ENCODE measurements at places on chromosomes 2 and 18. TPM values are rescaled to one million over a fixed set of nuclear protein-coding genes. Genes with fewer than 3 reads are reported as not detected.

GRCh38 chr2:12719400-12720277, 2.9 kb downstream of the TRIB2 start:
- H3K27me3 ChIP-seq: no peaks in the 10 kb centered on the region
- DNase-seq: peak; percentile 30
- peaks cover 26% of the 10 kb centered on the region for H3K4me1 ChIP-seq
- no peak overlapping the region for H3K27ac ChIP-seq
- H3K36me3 ChIP-seq: peaks cover 2% of the 10 kb centered on the region

Gene ADCYAP1
- not detected for total RNA-seq

GRCh38 chr2:30293303-30293921, 62.1 kb downstream of the LBH start:
- no peak overlapping the region for H3K4me3 ChIP-seq
- no peaks in the 10 kb centered on the region for H3K4me1 ChIP-seq
- no peaks in the 10 kb centered on the region for H3K27me3 ChIP-seq
- H3K27ac ChIP-seq: no peak overlapping the region

DNA sequence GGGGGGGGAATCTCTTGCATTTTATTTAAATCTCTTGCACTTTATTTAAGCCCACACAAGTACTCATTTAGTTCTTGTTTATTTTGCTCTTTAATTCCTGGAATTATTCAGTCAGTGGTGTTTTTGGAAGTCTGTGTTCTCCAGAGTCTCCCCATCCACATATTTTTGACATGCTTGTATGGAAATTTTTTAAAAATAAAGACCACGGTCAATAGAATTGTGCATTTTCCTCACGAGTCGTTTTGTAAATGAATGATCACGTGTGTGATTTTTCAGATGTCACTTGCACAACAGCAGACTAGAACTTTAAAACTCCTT, 824 bp downstream of the CD302 start:
- no peak for DNase-seq
- no peaks in the 10 kb centered on the region for H3K36me3 ChIP-seq
- peak overlapping the region; percentile 77 for H3K4me3 ChIP-seq
- peaks cover 36% of the 10 kb centered on the region for H3K4me1 ChIP-seq

GRCh38 chr18:24567199-24567598, 106.8 kb downstream of the HRH4 start:
- no peak overlapping the region for H3K27ac ChIP-seq
- no peaks in the 10 kb centered on the region for H3K27me3 ChIP-seq
- DNase-seq: peak; percentile 11
- H3K36me3 ChIP-seq: no peaks in the 10 kb centered on the region
